B cell (primary cell): ENCODE measurements at places on chromosomes 2 and 18.

DNA sequence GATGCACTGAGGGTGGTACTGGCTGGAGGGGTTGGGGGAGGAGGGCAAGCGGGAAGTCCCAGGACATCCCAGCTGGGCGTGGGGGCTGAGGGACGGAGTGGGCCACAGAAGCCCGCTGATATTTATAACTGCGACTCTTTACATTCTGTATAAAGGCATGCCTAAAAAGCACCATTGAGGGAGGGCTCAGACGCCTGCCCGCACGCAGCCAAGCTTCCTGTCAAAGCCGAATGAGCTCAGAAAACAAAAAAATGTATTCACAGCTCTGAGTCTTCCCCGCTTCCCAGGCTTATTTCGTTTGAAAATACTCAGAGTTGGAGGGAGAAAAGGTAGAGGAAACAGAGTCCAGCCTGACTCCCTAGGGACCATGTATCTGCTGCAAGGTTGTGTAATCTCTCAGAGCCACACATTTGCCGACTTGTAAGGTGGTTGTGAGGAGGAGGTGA is 170.1 kb upstream of the HAAO start:
- peak; percentile 39 for DNase-seq

DNA sequence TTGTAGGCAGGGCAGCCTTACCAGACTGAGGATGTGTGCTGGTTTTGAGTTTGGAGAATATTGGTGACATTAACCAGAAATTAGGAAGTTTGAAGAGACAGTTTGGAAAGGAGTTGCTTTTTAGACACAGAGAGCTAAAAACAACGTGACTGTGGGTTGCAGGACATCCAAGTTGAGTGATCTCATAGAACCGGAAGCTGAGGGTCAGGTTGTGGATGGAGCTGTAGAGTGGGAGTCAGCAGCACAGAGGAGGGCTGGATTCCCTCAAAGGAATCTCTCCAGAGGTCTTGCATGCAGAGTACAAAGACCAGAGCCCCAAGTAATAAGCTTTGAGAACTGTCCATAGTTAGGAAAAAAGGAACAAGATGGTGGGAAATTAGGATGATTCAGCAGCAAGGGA is 9.3 kb downstream of the MAPRE3 start:
- no peak for DNase-seq

DNA sequence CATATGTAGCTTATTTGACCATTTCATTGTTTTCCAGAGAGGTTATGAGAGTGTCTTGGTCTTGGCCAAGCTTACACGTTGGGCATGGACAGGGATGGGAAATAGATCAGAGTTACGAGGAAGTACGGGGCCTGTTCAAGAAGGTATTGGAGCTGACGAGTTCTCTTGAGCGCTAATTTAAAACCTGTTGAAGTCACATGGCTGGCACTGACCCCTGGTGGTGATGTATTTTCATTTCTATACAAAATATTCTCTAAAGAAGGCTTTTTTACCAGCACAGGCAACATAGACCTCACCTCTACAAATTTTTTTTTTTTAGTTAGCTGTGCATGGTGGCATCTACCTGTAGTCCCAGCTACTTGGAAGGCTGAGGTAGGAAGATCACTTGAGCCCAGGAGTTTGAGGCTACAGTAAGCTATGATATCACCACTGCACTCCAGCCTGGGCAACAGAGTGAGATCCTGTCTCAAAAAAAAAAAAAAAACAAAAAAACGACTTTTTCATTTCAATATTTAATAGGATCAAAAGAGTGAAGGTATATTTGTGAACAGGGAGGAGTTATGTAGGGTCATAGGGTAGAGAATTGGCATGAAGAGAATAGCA is 19.6 kb downstream of the UGP2 start:
- DNase-seq: peak; percentile 76

GRCh38 chr2:235836491-235836911 is 331.7 kb downstream of the GBX2 start:
- DNase-seq: no peak

- DNase-seq: no peak
Measured at GRCh38 chr18:35804377-35804776, 168.1 kb upstream of the RMP24 start.

DNA sequence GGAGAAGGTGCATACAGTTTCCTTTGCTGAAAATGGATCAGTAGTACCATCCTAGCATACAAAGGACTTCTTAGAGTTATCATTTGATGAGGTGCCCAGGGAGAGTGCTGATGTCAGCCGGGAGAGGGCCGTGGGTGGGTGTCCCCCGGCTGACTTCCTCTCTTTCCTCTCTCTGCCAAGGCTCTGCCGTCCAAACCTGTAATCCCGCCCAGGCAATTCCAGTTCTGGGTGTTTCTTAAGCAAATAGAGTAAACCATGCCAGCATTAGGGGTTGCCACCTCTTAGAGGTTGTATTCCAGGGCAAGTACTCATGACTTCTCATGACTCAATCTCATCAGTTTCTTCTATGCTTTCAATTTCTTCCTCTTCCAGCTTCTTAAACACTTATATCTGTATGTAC is 117.2 kb downstream of the GATA6 start:
- no peak for DNase-seq

- no peak for DNase-seq
Measured at GRCh38 chr18:5040476-5040875, 156.6 kb downstream of the AKAIN1 start.
